ENCODE measurements at places on chromosomes 2 and 18. TPM values are rescaled to one million over a fixed set of nuclear protein-coding genes. Genes with fewer than 3 reads are reported as not detected.

OSBPL1A gene
- 14.3 TPM for total RNA-seq

MAB21L4 gene
- 148 TPM for total RNA-seq

UGT1A10 gene
- total RNA-seq: 6.9 TPM

IL36A gene
- total RNA-seq: 167 TPM

NT5C1B gene
- total RNA-seq: not detected

RHOB gene
- total RNA-seq: 32.0 TPM

ANKRD62 gene
- 0.48 TPM for total RNA-seq

RBBP8 gene
- total RNA-seq: 46.2 TPM

ERCC3 gene
- 19.0 TPM for total RNA-seq

PELI1 gene
- 55.0 TPM for total RNA-seq

MYOM1 gene
- 0.32 TPM for total RNA-seq

GALR1 gene
- not detected for total RNA-seq

POTEC gene
- total RNA-seq: not detected

ALK gene
- 0.04 TPM for total RNA-seq

RAB6D gene
- total RNA-seq: not detected

ACADL gene
- total RNA-seq: 0.32 TPM

C2orf72 gene
- 0.08 TPM for total RNA-seq

TEX44 gene
- not detected for total RNA-seq

RSAD2 gene
- 1.6 TPM for total RNA-seq

CXCR4 gene
- 3.6 TPM for total RNA-seq

HOXD9 gene
- 1.1 TPM for total RNA-seq

TRABD2A gene
- 0.24 TPM for total RNA-seq
